ENCODE measurements at places on chromosomes 3 and 15.

GRCh38 chr3:186953011-186953487 is 22.7 kb downstream of the ST6GAL1 start:
- no peak for DNase-seq

DNA sequence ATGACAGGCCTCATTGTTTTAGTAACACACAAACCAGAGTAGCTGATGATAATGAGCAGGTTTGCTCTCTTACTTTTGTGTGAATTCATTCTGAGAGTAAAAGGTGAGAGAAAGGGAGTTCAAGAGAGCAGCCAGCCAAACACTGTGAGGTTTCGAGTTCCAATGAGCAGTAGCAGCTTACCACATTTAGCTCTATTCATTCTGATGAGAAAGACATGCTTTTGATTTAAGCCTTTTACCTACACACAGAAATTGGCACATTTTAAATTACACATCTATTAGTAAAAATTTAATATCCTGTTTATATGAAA is 28.0 kb downstream of the GLDN start:
- DNase-seq: no peak

DNA sequence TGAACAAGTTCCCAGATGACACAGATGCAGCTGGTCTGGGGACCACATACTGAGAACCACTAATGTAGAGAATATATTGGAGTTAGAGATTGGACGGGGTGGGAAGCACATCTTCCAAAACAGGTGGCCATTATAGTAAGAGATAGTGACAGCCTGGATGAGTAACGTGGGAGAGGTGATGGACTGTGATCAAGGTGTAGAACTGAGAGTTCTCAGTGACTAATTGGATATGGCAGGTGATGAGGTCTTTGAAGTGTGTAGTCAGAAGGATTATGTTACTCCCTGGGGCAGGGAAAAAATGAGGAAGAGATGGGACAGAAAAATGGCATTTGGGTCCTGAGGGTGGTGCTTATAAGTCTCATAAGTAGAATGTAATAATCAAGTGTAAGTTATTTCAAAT is 66.6 kb downstream of the KCNMB2 start:
- no peak for DNase-seq

DNA sequence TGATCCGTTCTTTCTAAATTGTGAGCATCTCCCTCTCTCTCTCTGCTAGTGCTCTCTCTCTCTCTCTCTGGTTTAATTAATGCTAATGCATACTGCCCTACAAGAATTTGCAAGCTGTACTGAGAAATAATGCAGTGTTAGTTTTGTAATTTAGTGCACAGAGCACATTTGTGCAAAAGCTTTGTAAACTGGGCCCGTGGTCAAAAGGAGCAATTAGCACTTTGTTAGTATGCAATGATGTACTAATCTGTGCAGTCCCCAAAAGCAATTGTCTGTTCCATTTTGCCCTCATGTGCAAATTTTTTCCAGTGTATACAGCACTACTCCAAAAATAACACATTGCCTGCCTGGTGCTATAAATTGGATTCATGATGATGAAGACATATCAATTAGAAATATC is 184.6 kb upstream of the CMC1 start:
- DNase-seq: no peak

DNA sequence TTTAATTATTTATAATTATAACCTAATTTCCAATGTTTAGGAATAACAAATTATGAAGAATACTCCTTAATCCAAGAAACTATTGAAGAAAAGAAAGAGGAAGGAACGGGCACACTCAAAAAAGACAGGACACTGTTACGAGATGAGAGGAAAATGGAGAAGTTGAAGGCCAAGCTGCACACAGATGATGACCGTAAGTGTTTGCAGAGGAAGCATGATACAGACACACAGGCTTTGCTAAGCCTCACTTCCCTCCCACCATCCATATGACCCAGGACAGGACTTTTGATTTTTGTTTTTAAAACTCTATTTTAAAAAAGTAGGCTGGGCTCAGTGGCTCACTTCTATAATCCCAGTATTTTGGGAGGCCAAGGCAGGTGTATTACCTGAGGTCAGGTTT is 389.4 kb upstream of the TPM1 start:
- DNase-seq: no peak

DNA sequence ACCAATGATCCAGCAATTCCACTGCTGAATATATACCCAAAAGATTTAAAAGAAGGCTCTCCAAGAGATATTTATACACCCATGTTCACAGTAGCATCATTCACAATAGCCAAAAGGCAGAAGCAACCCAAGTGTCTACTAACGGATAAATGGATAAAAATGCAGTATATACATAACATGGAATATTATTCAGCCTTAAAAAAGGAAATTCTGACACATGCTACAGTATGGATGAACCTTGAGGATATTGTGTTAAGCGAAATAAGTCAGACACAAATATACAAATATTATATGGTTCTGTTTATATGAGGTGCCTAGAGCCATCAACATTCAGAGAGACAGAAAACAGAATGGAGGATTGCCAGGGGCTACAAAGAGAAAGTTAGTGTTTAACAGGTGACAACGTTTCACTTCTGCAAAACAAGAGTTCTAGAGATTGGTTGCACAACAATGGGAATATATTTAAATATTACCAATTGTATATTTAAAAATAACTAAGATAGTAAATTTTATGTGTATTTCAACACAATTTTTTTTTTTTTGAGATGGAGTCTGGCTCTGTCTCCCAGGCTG is 69.4 kb downstream of the STAG1 start:
- no peak for DNase-seq

GRCh38 chr15:69766156-69766555 is 313.5 kb downstream of the RPLP1 start:
- no peak for DNase-seq

- DNase-seq: no peak
Observed at GRCh38 chr3:119731560-119732343, 28.9 kb downstream of the CFAP91 start.

GRCh38 chr3:30232142-30232541 is 374.3 kb upstream of the TGFBR2 start:
- no peak for DNase-seq

DNA sequence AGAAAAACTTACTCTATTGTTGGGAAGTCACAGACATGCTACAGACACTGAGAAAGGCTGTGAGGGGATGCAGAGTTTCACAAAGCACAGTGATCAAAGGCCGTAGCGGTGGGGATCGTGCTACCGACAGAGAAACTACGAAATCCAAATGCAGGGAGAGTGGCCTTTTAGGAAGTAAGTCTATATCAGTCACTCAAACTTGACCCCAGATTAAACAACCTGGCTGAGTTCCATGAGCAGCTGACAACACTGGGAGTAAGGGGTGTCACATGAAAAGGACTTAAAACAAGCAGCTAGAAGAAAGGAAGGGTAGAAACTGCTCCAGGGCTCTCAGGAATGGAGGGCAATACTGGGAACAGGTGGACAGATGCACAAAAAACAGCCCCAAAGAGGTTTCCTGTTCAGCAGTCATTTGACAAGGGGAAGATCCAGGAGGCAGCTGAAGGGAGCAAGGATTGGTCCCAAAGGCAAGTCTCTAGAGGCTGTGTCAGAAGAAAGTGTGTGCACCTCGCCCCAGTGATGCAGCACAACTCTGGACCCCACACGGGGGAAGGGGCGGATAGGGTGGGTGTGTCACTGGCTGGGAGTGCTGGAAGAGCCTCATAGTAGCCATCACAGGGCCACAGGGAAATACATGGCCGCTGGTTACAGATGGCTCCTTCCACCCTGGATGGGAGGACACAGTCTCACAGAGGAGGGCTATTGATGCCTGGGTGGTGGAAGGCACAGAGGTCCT is 20.3 kb upstream of the HDAC11 start:
- DNase-seq: no peak

DNA sequence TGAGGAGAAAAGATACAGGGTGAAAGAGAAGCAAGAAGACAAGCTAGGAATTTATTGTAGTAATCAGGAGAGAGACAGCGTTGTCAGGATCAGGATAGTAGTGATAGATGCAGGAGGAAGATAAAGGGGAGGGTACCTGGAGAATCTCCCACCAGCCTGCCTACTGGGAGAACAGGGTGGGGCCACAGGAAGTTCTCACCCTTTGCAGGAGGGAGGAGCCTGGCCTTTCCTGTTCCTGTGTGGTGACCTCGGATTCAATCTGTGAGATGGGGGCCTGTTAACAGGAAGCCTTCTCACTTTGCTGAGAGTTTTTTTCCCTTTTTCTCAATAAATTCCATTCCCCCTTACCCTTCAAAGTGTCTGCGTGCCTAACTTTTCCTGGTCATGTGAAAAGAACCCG is 37.6 kb downstream of the GMPS start:
- no peak for DNase-seq

- DNase-seq: no peak
Observed at GRCh38 chr15:43792761-43793476, 799 bp downstream of the SERF2 start.

DNA sequence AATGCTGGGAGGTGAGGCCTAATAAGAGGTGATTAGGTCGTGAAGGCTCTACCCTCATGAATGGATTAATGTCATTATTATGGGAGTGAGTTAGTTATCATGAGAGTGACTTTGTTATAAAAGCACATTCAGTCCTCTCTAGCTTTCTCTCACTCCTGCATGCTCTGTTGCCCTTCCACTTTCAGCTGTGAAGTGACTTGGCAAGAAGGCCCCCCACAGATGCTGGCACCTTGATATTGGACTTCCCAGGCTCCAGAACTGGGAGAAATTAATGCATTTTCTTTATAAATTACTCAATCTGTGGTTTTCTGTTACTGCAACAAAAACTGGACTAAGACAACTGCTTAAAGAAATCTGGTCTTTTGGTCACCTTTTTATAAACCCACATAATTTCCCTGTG is 144.3 kb downstream of the FBN1 start:
- DNase-seq: no peak

GRCh38 chr3:120475722-120476377 is 25.1 kb upstream of the FSTL1 start:
- no peak for DNase-seq

- DNase-seq: peak; percentile 77
Observed at GRCh38 chr15:40340740-40341400, at the start of gene CCDC9B. Gene CCDC9B, minus strand, starts transcription at chr15:40340939. Its CDS starts 120 bp downstream, at chr15:40340819.

- no peak for DNase-seq
Observed at GRCh38 chr3:138381413-138381901, 33.1 kb downstream of the MRAS start.

DNA sequence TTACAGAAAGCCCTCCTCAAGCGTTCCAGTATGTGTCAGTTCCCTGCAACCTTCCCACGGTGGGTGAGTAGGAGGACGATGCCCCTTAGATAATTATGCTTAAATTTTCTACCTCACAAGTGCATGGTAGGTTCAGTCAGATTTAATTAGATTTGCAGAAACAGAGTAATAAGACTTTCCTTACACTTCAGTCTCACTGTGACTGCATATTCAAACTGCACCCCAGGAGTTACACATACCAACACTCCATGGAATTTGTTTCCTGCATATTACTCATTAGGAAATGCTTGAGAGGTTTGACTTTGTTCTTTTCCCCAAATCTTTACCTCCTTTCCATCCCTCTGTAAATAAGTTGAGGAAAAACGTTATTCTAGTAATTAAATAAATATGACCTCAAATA is 108.8 kb downstream of the ARRDC4 start:
- DNase-seq: no peak

GRCh38 chr3:152243301-152243711 is 25.4 kb upstream of the MBNL1 start:
- DNase-seq: no peak

DNA sequence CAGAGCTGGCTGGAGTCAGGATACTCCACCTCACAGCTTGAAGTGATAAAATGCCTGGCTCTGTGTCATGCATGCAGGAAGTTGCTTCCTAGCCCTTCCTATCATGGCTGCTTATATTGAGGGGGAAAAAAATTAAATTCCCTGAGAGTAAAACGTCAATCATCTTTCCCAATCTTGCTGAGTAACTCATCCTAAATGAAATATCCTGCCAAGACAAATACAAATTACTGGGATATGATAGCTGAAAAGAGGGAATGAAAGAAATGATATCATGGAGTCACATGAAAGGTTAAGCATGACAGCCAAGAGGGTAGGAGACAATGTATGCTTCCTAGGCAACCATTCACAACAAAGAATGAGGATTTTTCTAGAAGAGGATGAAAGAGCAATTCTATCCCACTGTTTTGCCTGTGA is 110.6 kb downstream of the ABI3BP start:
- no peak for DNase-seq

DNA sequence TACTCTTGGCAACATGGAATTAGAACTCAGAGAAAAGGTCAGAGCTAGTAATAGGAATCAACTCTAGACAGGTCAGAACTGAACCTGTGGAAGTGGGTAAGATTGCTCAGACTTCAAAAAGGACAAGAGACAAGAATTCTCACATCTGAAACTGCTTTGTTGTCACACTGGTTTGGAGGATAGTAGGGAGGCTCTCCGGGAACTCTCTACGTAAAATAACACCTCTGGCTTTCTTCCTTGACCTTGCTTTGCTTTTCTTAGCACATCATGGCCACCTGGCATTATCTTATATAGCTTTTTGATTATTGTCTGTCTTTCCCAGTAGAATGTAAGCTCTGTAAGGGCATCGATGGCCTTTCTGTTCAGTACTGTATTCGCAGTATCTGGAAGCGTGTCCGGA is 13.2 kb upstream of the NFKBIZ start:
- DNase-seq: no peak

GRCh38 chr3:14609506-14609905 is 42.1 kb upstream of the CCDC174 start:
- no peak for DNase-seq

GRCh38 chr3:139940622-139941021 is 5.6 kb downstream of the CLSTN2 start:
- DNase-seq: no peak

- DNase-seq: no peak
Observed at GRCh38 chr3:197926418-197926817, 23.6 kb upstream of the RPL35A start.

All from left kidney (tissue), 8 donors.